ENCODE measurements at places on chromosomes 1 and 21.

DNA sequence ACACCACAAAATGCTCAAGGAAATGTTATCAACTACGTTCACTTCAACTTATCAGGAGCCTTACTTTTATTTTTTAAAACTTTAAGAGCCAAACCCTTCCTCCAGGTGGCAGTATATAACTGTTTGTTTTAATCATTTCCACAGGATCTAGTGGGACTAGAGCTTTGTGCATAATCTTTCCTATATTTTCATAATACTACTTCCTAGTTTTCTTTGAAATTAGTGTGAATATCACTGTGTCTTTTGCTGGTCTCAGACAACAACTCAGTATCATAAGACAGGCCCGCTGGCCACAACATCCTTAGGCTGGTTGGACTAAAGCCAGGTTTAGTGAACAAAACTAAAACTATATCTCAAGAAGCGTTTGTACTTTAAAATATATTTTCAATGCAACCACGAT lies 145.5 kb downstream of the TIAM1 start:
- DNase-seq, result peak; percentile 48

DNA sequence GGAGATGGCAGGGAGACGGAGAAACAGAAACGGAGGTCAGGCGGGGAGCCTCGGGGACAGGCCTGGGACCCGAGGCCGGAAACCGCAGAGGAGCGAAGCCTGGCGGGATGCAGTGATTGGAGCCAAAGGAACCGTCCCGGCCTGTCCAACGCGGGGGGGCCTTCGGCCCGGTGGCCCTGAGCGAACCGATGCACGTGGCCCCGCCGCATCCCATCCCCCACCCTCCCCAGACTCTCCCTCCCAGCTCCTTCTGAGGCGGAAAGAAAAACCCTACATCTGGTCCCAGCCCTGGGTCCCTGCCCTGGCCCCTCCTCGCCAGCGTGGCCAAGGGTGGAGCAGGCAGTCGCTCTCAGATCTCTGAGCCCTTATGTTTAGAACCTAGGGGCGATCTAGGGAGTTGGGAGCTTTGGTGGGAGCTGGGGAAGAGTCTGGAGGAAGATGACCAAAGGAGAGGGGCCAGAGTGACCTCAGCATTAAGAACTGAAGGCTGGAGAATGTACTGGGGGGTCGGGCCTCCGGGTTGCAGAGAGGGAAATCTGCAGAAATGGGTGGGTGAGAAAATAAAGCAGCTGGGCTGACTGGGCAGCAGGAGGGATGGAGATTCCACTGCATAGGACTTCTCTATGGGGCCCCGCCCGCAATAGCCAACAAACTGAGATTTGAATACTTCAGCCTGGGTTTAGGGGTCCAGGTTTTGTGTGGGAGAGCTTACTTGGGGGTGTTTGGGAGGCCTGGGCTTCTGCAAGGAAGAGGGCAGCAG lies 1.5 kb upstream of the CRABP2 start:
- peak; percentile 81 for DNase-seq

DNA sequence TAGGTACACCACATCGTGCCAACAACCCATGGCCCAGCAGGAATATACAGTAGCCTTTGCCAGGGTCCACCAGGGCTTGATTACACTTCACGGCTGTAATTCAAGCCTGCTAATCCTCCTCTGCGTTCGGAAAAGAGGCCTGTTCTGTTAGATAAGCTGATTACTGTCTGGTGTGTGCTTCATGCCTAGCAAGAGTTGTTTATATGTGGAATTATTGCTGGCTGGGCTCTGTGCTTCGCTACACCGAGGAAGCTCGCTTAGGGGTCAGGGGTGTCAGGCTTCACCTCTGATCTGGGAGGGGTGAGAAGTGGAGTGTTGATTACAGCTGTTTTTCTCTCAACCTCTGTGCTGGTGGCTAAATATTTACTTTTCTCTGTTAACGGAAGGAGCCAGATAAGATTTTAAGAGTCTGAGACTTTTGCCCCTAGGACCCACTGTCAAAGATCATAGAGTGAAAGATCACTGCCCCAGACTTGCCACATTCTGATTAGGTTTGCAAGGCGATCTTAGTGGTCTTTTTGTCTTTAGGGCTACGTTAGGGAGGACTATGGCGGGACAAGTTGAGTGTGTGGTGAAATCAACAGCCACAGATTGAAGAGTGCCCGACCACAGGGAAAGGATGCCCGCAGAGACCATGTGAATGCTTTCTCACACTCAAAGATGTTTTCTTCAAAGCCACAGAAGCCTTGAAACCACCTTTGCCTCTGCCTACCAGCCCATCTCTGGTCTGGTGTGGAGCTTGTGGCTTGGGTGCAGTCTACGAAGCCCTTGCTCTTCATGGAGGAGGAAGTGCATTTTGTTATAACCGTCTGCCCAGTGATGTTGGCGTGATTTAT lies 216.1 kb downstream of the PBX1 start:
- DNase-seq, result no peak

DNA sequence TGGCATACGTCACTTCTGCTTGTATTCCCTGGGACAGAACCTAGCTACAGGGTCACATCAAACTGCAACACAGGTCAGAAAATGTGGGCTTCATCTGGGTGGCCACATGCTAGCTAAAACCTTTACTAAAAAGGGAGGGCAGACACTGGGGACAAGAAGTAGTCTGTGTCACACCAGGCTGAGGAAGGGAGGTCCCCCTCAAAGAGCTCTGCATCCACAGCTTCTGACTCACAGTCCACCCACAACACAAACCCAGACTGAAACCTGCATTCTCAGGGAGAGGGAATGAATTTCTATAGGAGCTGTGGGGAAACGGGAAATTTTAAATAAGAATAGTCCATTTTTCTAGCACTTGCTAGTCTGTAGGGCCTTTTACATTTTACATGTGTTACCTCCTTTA lies 16.2 kb downstream of the OLIG2 start:
- DNase-seq, result no peak

DNA sequence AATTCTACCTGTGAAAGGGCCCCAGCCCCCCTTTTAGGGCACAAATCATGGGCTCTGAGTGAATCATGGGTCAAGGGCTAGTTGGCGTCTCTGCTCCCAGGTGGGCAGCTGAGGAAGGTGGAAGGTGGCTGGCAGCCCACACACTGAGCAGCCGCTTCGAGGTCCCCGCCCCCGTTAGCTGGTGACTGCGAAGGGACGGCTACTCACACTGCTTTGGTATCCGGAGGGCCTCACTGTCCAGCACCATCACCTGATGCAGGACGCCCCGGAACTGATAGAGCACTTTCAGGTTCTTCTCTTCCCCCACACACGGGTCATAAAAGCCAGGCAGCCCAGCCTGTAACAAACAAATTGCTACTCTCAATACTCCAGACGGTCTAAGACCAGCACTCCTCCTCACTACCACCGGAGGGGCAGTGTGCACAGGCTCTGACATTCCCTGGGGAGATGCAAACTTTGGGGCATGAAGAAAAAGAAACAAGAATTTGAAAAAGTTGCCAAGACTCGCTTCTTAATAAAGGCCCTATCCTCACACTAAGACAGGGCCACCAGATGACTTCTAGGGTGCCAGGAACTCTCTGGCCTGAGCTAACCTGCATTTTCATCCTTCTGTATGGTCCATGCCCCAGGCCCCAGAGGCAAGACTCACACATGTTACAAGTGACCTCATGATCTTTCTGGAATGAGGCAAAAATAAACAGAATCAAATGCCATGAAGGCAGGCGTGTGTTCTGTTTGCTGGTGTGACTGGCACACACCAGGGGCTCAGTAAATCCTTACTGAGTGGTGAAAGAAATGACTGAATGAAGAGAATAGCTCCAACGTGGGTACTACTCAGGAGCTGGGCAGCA lies 11.5 kb downstream of the THAP3 start:
- DNase-seq, result peak; percentile 10

DNA sequence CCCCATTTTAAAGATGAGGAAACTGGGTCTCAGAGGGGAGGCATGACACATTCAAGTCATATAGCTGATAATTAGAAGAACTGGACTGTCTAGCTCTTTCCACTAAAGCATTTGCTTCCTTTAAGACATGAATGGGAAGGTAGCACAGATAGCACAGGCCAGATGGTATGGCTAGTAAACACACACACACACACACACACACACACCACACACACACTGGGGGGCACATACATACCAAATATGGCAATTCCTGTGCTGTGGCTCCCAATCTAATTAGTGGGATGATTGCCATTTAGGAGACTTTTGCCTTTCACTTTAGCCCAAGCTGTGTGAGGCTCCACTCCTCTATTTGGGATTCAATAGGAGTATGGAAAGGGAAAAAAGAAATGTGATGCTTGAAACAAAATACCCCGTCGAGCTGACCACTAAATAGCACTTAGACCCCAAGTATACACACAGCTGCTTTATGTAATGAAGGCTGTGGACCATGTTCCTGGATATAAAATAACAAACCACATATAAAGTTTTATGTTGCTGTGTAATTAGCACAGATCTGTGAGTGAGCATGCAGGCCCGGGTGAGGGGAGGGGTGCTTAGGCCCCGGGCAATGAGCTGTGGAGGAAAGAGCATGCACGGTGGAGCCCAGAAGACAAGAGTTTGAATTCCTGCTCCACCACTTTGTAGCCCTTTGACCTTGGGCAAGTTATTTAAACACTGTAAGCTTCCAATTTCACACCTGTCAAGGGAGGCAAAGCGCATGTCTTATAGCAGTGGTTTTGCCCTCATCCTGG lies 6.8 kb upstream of the TRABD2B start:
- DNase-seq, result no peak

DNA sequence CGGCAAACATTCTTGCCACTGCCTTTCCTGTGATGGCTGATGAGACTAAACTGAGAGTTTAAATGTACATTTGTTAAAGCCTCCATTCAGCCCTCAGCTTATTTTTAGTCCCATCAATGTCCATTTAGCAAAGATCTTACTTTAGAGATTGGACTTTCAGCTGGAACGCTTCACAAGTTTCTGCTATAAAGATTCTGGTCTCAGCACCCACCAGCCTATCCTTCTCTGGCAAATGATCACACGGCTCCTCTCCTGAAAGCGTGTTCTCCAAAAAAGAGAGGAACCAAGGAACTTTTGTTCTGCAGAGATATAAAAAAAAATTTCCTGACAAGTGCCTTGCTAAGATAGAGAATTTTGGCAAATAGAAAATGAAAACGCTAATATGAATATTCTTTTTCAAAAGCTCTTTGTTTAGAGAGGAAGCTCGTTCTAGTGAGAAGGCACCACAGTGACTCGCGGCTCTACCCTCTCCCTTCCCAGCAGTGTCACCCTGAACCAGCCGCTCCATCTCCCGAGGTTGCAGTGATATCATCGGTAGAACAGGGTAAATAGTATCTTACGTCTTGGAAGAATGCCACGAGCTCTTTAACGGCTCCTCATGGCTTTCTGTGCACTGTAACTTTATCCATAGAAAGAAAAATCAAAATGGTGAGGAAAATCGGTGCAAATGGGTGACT lies 200.2 kb downstream of the APP start:
- no peak for DNase-seq

DNA sequence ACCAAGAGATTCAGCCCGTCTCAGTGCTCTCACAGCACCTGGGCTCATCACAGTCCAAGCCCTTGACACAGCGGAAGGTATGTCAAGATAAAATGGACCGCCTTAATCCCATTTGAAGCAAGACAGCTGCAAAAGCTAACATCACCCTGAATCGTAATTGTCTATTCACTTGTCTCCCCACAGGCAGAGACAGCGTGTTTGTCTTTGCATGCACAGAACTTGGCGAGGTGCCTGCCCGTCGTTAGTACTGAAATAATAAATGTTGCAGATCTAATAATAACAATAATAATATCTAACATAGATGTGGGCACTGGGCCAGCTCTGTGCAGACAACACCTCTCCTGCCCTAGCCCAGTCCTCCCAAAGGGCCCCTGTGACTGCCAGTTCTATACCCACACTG lies 271.7 kb downstream of the NPHP4 start:
- no peak for DNase-seq

DNA sequence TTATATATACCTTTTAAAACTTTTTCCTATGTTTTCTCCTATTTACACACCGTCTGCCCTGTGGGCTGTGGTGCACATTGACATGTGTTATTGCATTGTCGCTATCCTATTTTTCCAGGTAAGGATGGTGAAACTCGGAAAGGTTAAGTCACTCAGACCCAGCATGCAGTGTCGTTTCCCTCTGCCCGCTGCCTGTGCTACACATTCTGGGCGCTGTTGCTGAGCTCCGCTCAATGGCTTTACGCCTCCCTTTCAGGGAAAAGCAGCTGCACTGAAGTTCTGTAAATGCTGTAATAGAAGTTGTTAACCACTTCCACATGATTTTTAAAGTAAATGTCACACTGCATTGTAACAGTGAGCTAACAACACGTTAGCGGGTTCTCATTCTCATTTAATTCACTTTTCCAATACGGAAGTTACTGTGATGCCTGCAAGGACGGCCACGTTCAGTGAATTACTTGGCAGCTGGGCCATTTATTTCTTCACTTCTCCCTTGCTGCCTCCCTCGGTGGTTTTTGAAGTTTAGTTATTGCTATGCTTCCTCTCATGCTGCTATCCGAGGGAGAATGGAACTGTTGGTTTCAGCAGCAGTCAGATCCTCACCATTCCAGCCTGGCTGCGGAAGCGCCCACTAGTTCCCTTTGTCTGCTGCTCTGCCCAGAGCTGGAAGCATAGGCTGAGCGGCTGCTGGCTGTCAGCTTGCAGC lies 288.7 kb downstream of the SPATA17 start:
- no peak for DNase-seq

GRCh38 chr1:239997160-239997514 lies 94.5 kb upstream of the FMN2 start:
- no peak for DNase-seq

GRCh38 chr1:100795646-100795985 lies 76.1 kb downstream of the VCAM1 start:
- DNase-seq, result no peak

DNA sequence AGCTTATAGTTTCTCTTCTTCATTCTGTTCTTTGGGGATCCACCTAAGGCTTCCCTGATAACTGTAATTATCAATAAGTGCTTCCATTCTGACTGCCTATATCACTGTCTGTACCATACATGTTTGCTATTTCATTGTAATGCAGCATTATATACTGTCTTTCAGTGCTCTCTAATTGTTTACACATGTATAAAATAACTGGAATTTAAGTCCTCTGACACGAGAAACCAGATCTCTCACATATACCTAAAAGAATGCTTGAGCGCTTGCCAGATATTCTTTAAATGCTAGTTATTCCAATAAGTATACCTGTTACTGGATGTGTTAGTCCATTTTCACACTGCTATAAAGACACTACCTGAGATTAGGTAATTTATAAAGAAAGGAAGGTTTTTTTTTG lies 34.7 kb downstream of the CELF3 start:
- DNase-seq, result no peak

GRCh38 chr1:87236585-87236984 lies 92.1 kb upstream of the LMO4 start:
- DNase-seq, result no peak

- no peak for DNase-seq
Observed at GRCh38 chr1:225299624-225300023, 128.2 kb downstream of the LBR start.

GRCh38 chr1:112524986-112525385 lies 16.2 kb downstream of the WNT2B start:
- DNase-seq, result no peak
